ENCODE measurements at places on chromosomes 1 and 21.
A peak's percentile ranks its signal among the peaks of the same experiment; 100 is the strongest.

GRCh38 chr1:205440476-205441317 is 15.1 kb downstream of the BLACAT1 start:
- peak; percentile 77 for DNase-seq

DNA sequence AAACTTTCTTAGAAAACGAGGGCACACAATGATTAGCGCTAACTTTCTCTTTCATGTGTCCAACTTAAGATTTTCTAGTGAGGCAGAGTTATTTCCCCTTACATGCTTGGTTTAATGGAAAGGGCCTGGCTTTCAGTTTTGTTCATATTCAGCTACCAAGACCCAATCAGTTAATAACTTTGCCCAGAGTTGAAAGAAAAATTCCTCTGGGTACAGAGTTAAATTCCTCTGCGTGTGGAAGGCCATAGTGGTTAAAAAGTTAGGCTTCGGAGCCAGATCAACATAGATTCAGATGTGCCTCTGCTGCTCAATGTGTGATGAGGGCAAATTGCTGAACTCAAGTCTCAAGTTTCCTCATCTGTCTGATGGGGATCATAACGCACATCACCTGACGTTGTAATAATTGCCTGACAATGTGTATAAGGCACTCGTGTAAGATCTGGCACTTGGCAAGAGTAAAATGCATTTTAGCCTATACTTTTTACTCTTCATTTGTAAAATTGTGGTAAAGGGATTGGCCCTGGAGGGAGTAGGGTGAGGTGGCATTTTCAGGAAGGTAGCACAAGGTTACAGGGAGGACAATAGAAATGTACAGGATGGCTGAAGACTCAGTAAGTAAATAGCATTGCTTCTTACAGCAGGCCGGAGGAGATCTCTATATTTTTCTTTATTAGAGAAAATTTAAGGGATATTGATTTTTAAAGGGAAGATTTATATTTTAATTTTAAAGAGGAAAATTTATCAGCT is 103.4 kb downstream of the ROR1 start:
- no peak for DNase-seq

- no peak for DNase-seq
Observed at GRCh38 chr1:234858722-234859121, 248.7 kb upstream of the IRF2BP2 start.

GRCh38 chr1:177950506-177950905 is 19.4 kb downstream of the SEC16B start:
- no peak for DNase-seq

GRCh38 chr1:90864681-90865080 is 147.6 kb upstream of the BARHL2 start:
- no peak for DNase-seq

DNA sequence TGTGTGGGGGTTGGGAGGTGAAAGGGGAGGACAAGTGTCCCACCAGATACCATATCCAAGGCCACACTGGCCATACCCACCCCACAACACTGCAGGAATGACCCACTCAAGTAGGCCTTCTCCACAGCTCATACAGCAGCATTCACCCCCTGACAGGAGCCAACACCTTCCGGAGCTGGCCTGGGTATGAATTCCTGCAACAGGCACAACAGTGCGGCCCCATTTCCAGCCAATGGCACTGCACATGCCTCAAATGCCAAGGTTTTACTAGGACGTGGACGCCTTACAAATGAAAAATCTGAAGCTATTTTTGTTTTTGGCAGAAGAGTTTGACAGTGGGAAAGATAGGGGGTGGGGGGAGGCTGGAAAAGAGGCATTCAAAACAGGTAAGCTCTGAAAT is 2.0 kb downstream of the KCND3 start:
- no peak for DNase-seq

DNA sequence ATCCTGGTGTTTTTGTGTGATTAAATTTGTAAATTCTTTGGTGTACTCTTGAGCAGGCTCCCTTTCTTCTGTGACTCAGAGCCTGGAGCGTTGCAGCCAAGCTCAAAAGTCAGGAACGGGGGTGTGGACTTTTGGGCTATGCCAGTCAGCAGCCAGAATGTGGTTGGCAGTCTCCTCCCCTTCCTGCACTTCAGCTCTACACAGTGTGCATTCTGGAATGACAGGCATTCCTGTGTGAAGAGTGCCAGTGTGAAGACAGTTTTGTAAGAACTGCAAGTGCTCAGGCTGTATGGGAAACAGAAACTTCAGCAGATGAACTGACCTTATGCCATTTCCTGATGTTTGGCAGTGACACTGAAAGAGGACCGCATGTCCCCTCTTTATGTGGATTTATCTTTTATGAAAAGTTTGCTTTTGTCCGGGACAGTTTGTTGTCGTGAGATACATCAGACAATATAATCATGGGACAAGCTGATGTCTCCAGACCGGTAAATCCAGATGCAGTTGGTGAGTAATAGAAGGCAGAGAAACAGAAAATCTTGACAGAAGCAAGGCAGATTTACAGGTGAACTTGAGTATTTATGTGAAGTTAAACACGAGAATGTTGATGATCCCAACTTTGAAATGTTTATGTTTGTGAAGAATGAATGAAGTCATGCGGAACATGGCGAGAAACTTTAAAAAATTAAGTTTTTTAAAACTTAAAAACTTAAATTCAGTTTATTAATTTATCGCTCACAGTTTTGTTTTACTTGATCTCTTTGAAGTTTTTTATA is 67.7 kb upstream of the RCC1 start:
- DNase-seq = no peak

All from CD4-positive, alpha-beta T cell treated with Interleukin-4 for 4 hours (primary cell).